ENCODE measurements at places on chromosomes 5 and 9. TPM values are rescaled to one million over a fixed set of nuclear protein-coding genes. Genes with fewer than 3 reads are reported as not detected.

PHYHD1 gene
- 28.8 TPM for total RNA-seq

DNA sequence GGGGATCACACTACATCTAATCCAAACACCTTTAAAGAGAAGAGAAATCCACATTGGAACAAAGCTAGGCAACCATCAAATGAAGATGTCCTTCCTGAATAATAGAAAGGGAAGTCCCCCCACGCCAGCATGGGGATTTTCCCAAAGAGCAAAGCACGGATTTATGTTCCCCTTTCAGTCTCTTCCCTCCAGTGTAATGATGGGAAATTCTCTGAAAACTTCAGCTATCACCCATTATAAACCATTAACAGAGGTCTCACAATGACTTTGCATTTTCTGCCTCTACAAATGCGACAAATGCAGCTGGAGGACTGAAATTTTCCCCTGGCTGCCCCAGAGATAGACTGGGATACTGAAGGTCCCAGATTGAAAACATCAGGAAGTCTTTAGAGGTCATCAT lies 368.7 kb downstream of the EFNA5 start:
- DNase-seq: no peak
- no peaks in the 10 kb centered on the region for H3K4me1 ChIP-seq
- H3K4me3 ChIP-seq: no peak overlapping the region
- no peaks in the 10 kb centered on the region for H3K27me3 ChIP-seq
- H3K27ac ChIP-seq: no peak overlapping the region

DNA sequence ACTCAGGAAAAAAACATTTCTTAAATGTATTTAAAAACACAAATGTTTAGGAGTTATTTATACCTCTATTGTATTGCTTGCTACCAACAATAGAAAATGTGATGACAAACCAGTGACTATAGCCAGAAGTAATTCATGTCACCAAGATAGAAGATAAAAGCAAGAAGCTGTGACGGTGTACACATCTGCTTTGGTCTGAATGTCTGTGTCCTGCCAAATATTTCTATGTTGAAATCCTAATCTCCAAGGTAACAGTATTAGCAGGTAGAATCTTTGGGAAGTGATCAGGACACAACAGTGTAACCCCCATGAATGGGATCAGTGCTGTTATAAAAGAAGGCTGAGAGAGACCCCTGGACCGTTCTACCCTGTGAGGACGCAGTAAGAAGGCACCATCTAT lies 74.7 kb downstream of the CEMIP2 start:
- H3K4me3 ChIP-seq: no peak overlapping the region
- peaks cover 51% of the 10 kb centered on the region for H3K36me3 ChIP-seq
- H3K27me3 ChIP-seq: no peaks in the 10 kb centered on the region

- no peak for DNase-seq
- H3K4me3 ChIP-seq: no peak overlapping the region
- H3K27ac ChIP-seq: no peak overlapping the region
Observed at GRCh38 chr9:83701769-83702168, 6.0 kb downstream of the UBQLN1 start.

DNA sequence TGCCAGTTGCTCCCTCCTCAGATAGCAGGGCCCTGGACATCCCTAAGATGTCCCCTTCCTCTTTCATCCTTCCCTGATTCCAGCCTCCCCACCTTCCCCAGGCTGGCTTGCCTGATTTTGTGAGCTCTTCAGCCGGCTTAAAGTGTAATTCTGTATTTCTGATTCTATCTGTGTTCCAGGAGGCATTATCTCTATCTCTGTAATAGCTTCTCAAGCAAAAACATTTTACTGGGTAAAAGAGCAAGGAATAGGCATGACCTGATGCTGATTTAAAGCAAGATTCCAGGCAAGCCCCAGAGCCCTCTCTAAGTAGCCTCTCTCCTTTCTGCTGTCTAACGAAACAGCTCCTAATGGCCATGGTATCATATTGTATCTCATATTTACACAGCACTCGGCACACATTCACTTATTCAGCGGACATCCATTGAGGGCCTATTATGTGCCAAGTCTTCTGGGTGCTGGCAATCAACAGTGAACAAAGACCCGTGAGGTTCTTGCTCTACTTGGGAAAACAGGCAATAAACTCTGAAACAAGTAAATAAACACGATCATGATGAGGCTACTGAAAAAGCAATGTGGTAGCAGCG lies 100.9 kb upstream of the MSX2 start:
- no peaks in the 10 kb centered on the region for H3K36me3 ChIP-seq
- no peak overlapping the region for H3K27ac ChIP-seq
- no peak overlapping the region for H3K4me3 ChIP-seq

GRCh38 chr9:70556771-70557170 lies 142.3 kb upstream of the KLF9 start:
- no peak overlapping the region for H3K4me3 ChIP-seq
- H3K27ac ChIP-seq: no peak overlapping the region
- H3K36me3 ChIP-seq: no peaks in the 10 kb centered on the region
- no peaks in the 10 kb centered on the region for H3K4me1 ChIP-seq
- H3K27me3 ChIP-seq: no peaks in the 10 kb centered on the region

DNA sequence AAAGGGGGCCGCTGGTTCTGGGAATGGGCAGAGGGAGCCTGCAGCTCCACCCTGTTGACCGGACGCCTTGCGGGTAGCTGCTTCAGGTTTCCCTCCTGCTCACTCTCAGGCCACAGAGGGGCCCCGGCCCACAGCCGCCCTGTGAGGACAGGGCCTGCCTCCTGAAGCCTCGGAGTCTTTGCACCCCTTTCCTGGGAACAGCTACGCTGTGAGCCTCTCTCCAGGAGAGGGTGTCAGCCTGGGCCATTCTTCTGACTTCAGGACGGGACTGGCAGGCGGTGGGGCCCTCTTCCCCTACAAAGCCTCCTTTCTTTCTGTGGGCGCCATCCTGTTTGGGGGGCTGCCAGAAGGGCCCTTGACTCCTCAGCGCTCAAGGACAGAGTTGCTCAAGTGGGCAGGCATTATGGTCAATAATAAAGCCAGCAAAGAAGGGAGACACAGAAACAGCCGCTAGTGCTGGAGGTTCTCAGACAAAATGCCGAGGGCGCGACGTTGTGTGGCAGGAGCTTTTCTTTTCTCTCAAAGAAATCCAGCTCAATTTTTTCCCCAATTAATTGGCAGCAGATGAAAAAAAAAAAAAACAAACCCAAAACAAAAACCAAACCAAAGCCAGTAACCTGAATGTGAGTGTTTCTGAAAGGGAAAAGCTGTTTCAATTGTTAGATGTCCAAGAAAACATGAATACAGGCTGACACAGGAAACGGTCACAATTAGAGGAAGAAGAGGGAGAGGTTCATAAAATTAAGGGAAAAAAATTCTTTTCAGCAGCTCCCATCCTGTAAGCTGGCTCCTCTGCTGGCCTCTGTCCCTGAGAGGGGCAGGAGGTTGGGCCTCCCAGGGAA lies 12.8 kb upstream of the SLC25A51 start:
- H3K27me3 ChIP-seq: no peaks in the 10 kb centered on the region
- peaks cover 20% of the 10 kb centered on the region for H3K36me3 ChIP-seq
- no peak overlapping the region for H3K27ac ChIP-seq
- no peak overlapping the region for H3K4me3 ChIP-seq
- no peak for DNase-seq

GRCh38 chr5:142640316-142641005 lies 45.4 kb downstream of the FGF1 start:
- no peaks in the 10 kb centered on the region for H3K4me1 ChIP-seq
- no peaks in the 10 kb centered on the region for H3K27me3 ChIP-seq
- no peak overlapping the region for H3K4me3 ChIP-seq

ADAMTSL1 gene
- total RNA-seq: 1.6 TPM

PCDHGA8 gene
- total RNA-seq: 0.27 TPM

GRAMD2B gene
- 18.3 TPM for total RNA-seq

DNA sequence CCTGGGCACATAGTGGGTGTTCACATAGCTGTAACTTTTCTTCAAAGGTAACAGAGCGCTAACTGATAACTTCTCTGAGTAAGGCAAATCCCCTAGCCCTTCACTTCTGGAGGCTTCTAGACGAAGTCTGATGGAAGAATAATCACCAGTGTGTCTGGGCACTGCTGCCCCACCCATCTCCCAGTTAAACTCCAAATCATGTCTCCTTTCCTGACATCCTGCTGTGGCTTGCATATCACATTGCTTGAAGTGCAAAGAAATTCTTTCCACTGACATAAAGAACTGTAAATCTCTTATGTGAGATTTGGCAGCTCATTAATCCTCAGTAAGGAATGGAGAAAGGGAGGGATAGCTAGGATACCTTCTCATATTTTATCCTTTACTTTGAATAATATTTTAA lies 74.6 kb downstream of the MARCHF11 start:
- no peak overlapping the region for H3K4me3 ChIP-seq
- no peaks in the 10 kb centered on the region for H3K36me3 ChIP-seq
- H3K27me3 ChIP-seq: no peaks in the 10 kb centered on the region
- H3K4me1 ChIP-seq: no peaks in the 10 kb centered on the region
- no peak overlapping the region for H3K27ac ChIP-seq
- DNase-seq: no peak

TMEM167A gene
- total RNA-seq: 48.4 TPM

CACNA1B gene
- not detected for total RNA-seq

CYSTM1 gene
- total RNA-seq: 25.2 TPM

FLT4 gene
- total RNA-seq: 6.3 TPM

DNA sequence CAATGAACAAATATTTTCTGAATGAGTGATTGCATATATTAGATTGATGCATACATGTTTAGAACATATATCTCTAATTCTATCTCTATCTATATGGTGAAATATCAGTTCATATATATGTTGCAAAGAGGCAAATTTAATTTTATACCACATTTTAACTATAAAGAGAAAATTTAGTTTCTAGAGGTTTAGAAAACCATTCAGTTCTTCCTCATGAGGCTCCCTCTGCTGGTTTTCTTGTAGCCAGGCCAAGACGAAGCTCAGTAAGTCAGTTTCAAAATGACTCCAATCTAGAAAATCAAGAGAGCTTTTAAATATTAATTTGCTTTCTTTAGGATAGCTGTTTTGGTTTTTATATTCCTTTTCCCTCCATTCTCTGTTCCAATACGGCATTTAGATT lies 312.1 kb downstream of the TMEM232 start:
- H3K4me3 ChIP-seq: no peak overlapping the region

DNA sequence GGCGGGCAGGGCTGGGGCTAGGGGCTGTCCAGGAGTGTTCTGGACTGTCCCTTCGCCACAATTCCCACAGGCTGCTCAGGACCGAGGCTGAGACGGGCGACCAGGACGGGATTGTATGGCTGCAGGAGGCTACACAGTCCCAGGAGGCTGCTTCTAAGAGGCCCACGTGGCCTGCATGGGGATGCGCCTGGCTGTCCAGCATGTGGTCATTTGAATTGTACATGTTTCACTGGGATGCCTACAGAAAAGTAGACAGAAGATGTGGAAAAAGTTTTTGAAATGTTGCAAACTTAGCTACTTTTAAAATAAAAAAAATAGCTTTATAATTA lies 32.6 kb upstream of the SPTLC1 start:
- no peaks in the 10 kb centered on the region for H3K36me3 ChIP-seq
- no peaks in the 10 kb centered on the region for H3K27me3 ChIP-seq
- no peak overlapping the region for H3K27ac ChIP-seq
- no peak for DNase-seq
- no peaks in the 10 kb centered on the region for H3K4me1 ChIP-seq

- H3K4me1 ChIP-seq: peaks cover 11% of the 10 kb centered on the region
- H3K27ac ChIP-seq: no peak overlapping the region
- no peak for DNase-seq
- no peaks in the 10 kb centered on the region for H3K27me3 ChIP-seq
- H3K36me3 ChIP-seq: peaks cover 3% of the 10 kb centered on the region
Observed at GRCh38 chr9:71697882-71698281, 70.4 kb downstream of the CEMIP2 start.

FOXD4 gene
- not detected for total RNA-seq

IFNA16 gene
- total RNA-seq: not detected

DDX4 gene
- not detected for total RNA-seq

DNA sequence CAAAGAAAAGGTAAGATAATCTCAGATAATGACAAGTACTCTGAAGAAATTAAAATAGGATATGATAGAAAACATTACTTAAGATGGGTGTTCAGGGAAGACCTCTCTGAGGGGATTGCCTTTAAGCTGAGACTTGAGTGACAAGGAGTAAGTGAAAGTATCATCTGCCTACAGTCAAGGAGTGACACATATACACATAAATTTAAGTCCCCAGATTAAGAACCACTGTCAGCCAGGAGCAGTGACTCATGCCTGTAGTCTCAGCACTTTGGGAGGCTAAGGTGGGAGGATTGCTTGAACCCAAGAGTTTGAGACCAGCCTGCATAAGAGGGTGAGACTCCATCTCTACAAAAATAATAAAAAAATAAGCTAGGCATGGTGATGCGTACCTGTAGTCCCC lies 19.7 kb upstream of the ANKHD1 start:
- no peak overlapping the region for H3K27ac ChIP-seq
- no peaks in the 10 kb centered on the region for H3K36me3 ChIP-seq
- H3K4me1 ChIP-seq: no peaks in the 10 kb centered on the region
- H3K27me3 ChIP-seq: no peaks in the 10 kb centered on the region
- DNase-seq: no peak
- H3K4me3 ChIP-seq: no peak overlapping the region

- no peak overlapping the region for H3K4me3 ChIP-seq
- H3K4me1 ChIP-seq: no peaks in the 10 kb centered on the region
- no peaks in the 10 kb centered on the region for H3K27me3 ChIP-seq
- no peak for DNase-seq
- no peak overlapping the region for H3K27ac ChIP-seq
Observed at GRCh38 chr5:74183041-74183440, 457.5 kb downstream of the ENC1 start.

MARCHF11 gene
- not detected for total RNA-seq

DNA sequence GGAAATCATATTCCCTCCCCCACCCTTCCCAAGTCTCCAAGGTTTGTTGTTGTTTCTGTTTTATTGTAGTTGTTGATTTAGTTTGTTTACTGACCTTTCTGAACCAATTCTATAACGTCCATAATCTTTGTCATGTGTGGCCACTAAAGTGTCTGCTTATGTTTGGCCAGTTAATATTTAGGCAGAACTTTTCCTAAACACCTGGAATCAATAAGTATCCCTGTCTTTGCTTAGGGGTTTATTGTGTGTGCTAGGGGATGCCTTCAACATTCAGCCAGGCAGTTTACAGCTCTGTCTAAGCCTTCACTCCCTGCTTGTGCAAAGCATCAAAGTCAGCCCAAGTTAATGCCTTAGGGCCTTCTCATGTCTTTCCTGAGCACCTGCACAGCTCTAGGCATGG lies 16.9 kb upstream of the LECT2 start:
- DNase-seq: no peak
- no peak overlapping the region for H3K4me3 ChIP-seq
- H3K36me3 ChIP-seq: no peaks in the 10 kb centered on the region
- H3K27me3 ChIP-seq: no peaks in the 10 kb centered on the region

GRCh38 chr9:15240927-15241326 lies 66.1 kb downstream of the TTC39B start:
- H3K36me3 ChIP-seq: no peaks in the 10 kb centered on the region
- no peaks in the 10 kb centered on the region for H3K4me1 ChIP-seq
- no peak for DNase-seq
- H3K27me3 ChIP-seq: no peaks in the 10 kb centered on the region
- no peak overlapping the region for H3K4me3 ChIP-seq
- no peak overlapping the region for H3K27ac ChIP-seq

DNA sequence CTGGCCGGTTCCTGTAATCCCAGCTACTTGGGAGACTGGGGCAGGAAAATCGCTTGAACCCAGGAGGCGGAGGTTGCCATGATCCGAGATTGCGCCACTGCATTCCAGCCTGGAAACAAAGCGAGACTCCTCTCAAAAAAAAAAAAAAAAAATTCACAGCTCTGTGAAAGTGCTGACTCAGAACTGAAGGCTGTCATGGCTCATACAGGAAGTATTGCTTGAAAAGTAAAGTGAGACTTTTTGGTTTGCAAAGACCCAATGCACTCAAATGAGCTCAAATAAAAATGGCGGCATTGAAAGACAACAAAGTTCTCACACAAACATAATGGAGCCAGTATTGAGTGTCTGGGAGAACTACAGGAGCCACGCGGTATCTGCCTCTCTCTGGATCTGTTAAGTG lies 202.1 kb downstream of the FBXL7 start:
- no peak overlapping the region for H3K4me3 ChIP-seq
- no peaks in the 10 kb centered on the region for H3K36me3 ChIP-seq
- H3K27me3 ChIP-seq: no peaks in the 10 kb centered on the region

FOXI1 gene
- total RNA-seq: not detected

Measured in right lobe of liver (tissue), 6 donors.